ENCODE measurements at places on chromosomes 7 and 10.
A peak's percentile ranks its signal among the peaks of the same experiment; 100 is the strongest.

DNA sequence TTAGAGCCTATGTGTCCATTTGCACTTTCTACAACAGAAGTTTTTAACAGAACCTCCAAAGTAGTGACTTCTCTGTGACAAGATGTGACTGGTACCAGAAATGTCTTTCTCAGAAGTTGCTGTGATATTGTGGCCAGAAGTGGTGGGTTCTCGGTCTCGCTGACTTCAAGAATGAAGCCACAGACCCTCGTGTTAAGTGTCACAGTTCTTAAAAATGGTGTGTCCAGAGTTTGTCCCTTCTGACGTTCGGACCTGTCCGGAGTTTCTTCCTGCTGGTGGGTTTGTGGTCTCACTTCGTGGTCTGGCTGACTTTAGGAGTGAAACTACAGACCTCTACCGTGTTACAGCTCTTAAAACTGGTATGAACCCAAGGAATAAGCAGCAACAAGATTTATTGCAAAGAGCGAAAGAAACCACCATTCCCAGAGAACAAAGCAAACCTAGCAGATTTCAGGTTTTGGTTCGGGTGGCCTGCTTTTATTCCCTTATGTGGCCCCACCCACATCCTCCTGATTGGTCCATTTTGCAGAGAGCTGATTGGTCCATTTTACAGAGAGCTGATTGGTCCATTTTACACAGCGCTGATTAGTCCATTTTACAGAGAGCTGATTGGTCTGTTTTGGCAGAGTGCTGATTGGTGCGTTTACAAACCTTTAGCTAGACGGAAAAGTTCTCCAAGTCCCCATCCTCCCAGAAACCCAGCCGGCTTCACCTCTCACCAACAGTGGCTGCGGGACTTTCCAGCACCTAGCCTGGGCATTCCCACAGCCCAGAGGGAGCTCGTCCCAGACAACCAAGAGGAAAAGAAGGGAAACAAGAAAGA, 3.0 kb downstream of the ITPRID1 start:
- no peak for DNase-seq

- peak; percentile 14 for DNase-seq
These were observed 52.3 kb upstream of the GJD4 start for GRCh38 chr10:35552650-35553342.

- peak; percentile 82 for DNase-seq
These were observed at the start of gene GIMAP2 for GRCh38 chr7:150685219-150686029. Gene GIMAP2, plus strand, starts transcription at chr7:150685706. Its CDS starts 1,354 bp downstream, at chr7:150687060.

- no peak for DNase-seq
These were observed 68.6 kb upstream of the COMTD1 start for GRCh38 chr10:75304313-75304712.

DNA sequence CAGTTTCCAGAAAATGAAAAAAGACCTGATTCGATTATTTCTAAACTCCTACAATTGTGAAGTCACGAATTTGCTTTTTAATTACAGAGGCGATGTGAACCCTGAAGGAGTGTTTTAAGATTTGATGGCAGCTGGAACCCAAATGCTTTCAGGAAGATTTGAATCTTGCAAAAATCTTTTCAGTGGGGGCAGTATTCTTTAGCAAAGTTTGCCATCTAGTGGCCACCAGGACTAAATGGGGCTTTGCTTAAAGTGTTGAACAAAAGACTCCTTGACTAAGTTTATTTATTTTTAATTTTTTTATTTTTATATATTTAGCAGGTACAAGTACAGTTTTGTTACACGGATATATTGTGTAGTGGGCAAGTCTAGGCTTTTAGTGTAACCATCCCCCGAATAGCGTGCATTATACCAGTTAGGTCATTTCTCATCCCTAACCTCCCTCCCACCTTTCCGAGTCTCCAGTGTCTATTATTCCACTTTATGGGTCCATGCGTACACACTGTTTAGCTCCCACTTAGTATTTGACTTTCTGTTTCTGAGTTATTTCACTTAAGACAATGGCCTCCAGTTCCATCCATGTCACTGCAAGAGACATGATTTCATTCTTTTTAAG, 98.8 kb downstream of the CACNB2 start:
- DNase-seq, result peak; percentile 60

DNA sequence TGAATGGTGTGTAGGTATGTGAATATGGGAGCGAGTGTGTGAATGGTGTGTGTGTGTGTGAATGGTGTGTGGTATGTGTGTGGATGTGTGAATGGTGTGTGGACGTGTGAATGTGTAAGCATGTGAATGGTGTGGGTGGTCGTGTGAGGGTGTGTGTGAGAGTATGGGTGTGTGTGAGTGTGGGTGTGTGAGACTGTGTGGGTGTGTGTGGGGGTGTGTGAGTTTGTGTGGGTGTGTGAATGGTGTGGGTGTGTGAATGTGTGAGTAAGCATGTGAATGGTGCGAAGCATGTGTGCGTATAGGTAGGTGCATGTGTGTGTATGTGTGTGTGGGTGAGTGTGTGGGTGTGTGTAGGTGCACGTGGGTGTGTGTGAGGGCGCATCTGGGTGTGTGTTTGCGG, 160.7 kb upstream of the COBL start:
- DNase-seq, result no peak

DNA sequence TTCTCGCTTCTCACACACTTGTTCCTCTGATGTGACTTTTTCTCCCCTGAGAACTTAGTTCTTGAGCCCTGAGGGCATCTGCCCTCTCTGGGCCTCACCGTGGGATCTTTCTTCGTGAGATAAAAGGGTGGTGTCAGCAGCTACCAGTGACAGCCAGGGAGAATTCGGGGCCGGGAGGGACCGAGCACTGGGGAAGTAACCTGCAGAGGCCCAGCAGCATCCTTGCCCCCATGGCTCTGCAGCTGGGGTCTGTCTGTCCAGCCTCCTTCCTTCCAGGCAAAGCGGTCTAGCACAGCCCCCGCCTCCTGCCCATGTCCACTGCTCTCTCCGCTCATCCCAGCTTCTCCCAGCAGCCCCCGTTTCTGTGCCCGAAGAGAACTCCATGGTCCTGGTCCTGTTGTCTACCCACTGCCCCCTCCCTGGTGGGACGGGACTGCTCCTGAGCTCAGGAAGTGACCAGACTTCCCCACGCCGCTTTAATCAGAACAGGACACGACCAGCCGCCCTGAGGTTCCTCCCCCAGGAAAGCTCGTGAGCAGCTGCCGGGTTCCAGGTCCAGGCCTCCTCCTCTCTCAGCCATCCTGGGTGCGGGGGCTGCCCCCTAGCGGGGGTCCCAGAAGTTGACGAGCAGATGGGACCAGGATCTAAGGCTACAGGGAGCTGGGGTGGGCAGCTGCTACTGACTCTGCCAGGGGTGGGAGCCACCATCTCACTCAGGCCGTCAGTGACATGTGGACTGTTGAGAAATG, 187.5 kb downstream of the WDR37 start:
- DNase-seq, result no peak

DNA sequence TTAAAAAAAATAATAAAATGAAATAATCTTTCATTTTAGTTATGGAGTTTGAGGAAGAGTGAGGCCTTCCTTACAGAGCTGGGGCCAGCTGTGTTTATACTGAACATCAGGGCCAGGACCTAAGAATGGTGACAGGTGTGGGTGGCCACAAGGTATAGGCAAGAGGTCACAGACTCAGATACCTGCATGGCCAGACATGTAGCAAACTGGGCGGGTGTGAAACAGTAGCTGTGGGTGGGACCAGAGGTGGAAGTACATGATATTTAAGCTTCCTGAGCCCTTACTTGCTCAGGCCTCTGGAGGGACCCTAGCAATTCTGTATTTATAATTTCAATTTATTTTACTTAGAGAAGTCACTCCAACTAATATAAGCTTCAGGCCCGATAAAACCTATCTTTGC, 27.7 kb upstream of the CAMK1D start:
- no peak for DNase-seq

GRCh38 chr7:474605-475424, 44.8 kb downstream of the PDGFA start:
- DNase-seq, result no peak

DNA sequence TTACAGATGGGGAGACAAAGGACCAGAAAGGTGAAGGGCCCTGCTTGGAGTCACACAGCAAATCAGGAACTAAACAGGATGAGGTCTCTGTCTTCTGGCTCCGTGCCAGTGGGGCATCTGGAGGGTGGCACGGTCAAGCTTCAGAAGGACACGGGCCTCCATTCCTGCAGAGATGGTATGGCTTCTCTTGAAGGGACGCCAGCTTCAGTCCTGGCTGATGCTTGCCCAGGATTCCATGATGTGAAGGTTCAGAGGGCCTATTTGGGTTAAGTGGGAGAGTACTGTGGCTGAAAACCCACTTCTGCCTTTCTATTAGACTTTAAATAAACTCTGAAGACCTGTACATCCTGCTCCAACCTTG, 6.1 kb downstream of the RAMP3 start:
- no peak for DNase-seq

DNA sequence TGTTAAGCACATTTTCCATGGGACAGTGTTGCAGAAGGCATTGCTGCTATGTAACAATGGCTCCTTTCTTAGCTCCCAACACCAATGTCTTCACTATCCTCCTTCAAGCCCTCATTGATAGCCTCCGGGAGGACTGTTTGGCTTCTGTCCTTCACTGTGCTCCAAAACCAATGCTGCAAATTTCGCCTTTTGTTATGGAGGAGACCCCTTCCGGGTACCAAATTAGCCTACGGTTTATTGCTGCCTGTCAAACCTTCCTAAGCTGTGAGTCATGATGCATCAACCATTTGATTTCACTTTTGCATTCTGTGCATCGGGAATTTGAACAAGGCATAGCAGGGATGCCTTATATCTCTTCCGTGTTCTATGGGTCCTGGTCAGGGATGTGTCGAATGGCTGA, 432.9 kb downstream of the GATA3 start:
- DNase-seq, result no peak

GRCh38 chr7:92763636-92764423, 72.5 kb downstream of the CDK6 start:
- DNase-seq, result peak; percentile 63

DNA sequence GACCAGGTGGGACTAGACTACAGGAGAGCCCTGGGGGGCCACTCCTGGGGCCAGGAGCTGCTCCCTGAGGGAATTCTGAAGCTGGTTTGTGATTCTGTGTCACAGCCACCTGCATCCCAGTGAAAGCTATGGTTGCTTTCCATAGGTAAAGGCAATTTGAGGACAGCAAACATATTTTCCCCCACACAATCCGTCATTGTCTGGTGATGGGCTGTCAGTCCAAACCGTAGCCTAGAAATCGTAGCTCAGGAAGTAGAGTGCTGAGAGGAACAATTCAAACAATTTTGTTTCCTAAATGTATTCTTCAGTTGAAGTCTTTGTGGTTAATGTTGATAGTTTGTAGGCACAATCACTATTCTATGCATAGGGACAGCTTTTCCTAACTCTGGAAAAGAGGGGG, 106.0 kb upstream of the INSYN2A start:
- DNase-seq, result no peak

- DNase-seq, result no peak
These were observed 30.4 kb upstream of the ADD3 start for GRCh38 chr10:109977382-109977806.

DNA sequence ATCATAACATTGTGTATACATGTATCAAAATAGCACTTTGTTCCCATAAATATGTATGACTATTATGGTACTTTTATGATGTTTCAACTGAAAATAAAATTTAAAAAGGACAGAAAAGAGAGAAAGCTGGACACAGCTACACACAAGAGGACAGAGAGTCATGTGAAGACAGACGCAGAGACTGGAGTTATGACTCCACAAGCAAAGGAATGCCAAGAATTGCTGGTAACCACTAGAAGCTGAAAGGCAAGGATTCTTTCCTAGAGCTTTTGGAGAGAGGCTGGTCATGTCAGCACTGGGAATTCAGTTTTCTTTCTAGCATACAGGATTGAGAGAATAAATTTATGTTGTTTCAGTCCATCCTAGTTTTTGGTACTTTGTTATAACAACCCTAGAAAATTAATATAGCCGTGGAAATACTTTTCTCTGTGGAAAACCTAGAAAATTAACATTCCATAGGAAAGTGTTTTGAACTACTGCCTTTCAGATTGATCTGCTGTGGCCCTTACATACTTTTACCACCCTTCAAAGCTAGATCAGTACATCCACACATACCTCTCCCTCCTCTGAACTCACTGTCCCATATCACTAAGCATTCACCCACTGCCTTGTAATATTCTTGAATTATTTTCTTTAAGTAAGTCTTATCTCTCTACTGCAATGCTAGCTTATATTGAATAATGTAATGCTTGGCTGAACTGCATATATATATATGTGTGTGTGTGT, 575.3 kb downstream of the IPMK start:
- no peak for DNase-seq

Measured in suppressor macrophage treated with lipopolysaccharide for 4 hours (primary cell).